ENCODE measurements at places on chromosomes 1 and 21.

GRCh38 chr1:90133133-90133532 is 138.2 kb downstream of the ZNF326 start:
- DNase-seq: no peak

GRCh38 chr1:201305815-201306214 is 22.5 kb downstream of the PKP1 start:
- no peak for DNase-seq

GRCh38 chr1:104238991-104239390 is 489.3 kb downstream of the AMY1C start:
- DNase-seq: no peak

DNA sequence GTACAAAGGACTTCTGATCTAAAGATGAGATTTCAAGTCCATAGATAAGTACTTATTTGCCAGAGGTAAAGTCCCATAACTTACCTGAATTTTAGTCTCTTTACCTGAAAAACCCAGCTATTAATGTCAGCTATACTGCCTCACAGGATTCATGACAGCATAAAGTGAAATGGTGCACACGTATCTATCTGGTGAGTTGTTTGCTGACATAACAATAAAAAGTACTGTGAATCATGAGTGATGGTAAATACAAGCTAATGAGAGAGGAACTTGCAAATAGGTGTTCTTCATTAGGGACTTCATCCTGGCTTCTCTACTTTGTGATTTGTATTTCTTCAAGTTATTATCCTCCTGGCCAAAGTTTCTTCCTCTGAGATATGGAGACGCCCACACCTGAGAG is 225.1 kb upstream of the C8B start:
- no peak for DNase-seq

- DNase-seq: no peak
Observed at GRCh38 chr1:3003039-3003940, 18.0 kb upstream of the ACTRT2 start.

- no peak for DNase-seq
Observed at GRCh38 chr1:56149761-56150160, 429.6 kb downstream of the PLPP3 start.

DNA sequence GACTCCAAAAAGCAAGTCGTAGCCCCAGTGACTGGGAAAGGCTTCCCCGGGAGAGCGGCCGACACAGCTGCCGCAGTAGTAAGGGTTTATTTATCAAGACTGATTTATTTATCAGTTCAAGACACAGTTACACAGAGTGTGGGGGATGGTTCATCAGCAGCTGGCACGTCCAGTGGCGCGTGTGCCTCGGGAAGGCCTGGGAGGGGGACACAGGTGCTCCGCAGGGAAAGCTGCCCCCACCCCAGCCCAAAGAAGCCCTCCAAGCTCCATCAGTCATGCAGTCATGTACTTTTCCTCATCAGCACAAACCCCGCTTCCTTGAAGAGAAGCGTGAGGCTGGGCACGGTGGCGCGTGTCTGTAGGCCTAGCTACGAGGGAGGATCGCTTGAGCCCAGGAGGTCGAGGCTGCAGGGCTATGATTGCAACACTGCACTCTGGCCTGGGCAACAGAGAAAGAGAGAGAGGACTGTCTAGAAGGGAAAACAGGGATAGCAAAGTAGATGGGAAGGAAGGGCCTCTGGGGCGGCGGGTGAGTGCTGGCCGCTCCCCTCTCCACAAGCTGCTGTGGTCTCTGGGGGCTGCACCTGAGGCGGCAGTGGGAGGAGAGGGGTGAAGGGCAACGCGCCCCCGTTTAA is 53.2 kb downstream of the PRKCZ start:
- no peak for DNase-seq

DNA sequence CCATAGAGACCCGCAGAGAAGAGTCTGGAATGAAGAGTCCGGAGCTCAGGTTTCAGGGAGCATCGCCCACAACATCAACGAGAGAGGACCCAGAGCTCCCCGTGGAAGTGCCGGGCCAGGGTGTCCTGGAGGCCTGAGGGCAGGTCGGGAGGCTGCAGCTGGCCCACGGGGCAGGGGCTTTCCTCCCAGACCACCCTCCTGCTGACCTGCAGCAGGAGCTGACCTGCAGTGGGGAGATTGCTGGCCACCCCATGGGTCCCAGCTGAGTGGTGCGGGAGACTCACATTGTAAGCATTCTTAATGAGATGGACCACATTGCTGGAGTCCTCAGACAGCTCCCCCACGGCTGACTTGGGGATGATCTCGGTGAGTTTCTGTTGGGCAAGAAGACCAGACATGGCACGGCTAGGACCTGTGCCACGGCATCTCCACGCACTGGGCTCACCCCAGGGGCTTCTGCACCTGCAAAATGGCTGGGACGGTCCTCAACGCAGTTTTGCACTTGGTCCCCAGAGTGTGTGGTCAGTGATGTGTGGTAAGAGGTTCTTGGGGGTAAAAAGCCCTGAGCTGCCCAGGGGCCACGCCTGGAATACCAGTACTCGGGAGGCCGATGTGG is 21.3 kb upstream of the PTTG1IP start:
- DNase-seq: no peak

DNA sequence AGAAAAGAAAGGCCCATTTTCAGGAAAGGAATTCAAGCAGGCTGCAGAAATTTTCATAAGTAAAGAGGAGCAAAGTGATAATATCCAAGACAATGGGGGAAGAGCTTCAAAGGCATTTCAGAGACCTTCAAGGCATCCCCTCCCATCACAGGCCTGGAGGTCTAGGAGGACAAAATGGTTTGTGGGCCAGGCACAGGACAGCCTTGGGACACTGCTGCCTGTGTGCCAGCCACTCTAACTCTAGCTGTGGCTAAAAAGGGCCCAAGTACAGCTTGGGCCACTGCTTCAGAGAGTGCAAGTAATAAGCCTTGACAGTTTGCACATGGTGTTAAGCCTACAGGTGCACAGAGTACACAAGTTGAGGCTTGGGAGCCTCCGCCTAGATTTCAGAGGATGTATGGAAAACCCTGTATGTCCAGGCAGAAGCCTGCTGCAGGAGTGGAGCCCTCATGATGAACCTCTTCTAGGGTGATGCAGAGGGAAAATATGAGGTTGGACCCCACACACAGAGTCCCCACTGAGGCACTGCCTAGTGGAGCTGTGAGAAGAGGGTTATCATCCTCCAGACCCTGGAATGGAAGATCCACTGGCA is 51.8 kb upstream of the ZSWIM5 start:
- no peak for DNase-seq

DNA sequence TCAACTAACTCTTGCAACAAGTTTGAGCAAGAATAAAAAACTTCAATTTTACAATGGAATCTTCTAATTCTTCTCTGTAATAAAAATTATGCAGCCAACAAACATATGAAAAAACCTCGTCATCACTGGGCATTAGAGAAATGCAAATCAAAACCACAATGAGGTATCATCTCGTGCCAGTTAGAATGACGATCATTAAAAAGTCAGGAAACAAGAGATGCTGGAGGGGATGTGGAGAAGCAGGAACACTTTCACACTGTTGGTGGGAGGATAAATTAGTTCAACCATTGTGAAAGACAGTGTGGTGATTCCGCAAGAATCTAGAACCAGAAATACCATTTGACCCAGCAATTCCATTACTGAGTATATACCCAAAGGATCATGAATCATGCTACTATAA is 327.5 kb upstream of the LYPLAL1 start:
- DNase-seq: no peak

GRCh38 chr1:31503570-31503969 is 72.7 kb upstream of the TINAGL1 start:
- no peak for DNase-seq

DNA sequence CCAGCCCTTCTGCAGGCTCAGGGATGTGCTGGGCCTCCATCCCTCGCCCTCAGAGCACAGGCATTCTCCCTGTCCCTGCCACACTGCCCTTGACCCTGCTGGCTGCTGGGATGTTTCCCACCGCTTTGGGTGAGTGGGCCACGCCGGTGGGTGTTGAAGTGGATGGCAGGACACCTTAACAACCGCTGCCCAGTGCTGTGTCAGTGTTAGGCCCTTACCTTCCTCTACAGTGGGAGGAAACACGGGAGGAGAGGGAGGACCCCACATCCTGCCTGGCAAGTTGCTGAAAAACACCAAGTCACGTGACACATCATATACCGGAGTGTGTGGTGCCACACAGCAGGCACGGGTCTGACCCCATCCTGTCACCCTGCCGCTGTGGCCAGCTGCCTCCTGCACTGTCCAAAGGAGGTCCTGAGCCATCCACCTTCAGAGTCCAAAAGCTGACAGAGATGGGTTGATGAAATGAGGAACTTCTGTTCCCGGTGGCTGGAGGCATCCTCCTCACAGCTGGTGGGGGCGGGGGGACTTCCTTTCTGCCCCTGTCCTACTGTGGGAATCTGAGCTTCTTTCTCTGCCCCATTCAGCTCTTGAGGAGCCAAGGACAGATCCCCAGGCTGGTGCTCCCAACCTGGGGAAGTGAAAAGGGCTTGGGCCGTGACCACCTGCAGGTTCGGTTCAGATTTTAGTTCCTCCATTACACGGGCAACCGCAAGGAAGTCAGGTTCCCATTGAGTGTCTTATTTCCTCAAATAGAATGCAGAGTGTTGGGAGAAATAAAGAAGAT is 3.2 kb upstream of the THEMIS2 start:
- DNase-seq: no peak

GRCh38 chr21:40210251-40210650 is 343.0 kb downstream of the PCP4 start:
- DNase-seq: no peak

DNA sequence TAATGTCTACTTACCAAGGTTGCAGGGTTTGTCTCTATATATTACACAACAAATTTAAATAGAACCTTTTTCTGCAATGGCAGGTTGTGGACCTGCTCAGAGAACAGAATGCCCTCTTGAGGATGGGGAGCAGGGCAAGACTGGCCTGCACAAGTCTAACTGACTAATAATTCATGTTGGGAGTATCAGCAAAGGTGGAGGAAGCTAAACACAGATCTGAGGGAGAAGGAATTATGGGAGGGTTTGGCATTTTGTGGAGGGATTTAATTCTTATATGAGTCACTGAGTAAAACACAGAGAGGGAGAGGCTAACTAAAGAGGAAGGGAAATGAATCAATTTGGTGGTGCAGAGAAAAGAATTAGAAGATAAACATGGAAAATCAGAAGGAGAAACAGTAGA is 40.0 kb downstream of the CLDN17 start:
- DNase-seq: no peak

GRCh38 chr1:24191860-24192259 is 4.8 kb upstream of the IFNLR1 start:
- DNase-seq: no peak

- no peak for DNase-seq
Observed at GRCh38 chr1:115714572-115715141, 53.9 kb downstream of the CASQ2 start.

DNA sequence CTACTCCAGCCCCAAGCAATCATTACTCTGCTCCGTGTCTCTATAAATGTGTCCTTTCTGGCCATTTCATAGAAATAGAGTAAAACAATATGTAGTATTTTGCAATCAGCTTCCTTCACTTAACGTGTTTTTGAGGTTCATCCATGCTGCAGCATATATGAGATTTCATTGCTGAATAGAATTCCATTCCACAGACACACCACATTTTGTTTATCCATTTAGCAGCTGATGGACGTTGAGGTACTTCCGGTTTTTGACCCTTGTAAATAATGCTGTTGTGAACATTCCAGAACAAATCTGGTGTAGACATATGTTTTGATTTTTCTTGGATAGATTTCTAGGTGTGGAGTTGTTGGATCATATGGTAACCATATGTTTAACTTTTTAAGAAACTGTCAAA is 30.7 kb downstream of the ADAM30 start:
- no peak for DNase-seq

- no peak for DNase-seq
Observed at GRCh38 chr21:42107177-42107880, 36.2 kb downstream of the UMODL1 start.

DNA sequence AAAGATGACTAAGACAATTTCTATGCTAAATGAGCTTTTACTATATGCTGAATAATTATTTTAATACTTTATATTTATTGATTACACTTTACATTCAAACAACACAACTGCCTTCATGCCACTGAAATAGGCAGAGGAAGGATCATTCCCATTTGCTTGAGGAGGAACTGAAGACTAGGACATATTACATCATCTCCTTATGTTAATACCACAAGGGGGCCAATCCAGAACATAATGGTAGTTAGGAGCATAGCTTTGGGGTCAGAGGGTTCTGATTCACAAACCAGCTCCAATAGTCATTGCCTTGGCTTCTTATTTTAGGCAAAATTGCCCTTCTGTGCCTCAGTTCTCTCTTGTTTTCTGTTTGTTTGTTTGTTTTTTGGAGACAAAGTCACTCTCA is 306.5 kb downstream of the KCNH1 start:
- no peak for DNase-seq

DNA sequence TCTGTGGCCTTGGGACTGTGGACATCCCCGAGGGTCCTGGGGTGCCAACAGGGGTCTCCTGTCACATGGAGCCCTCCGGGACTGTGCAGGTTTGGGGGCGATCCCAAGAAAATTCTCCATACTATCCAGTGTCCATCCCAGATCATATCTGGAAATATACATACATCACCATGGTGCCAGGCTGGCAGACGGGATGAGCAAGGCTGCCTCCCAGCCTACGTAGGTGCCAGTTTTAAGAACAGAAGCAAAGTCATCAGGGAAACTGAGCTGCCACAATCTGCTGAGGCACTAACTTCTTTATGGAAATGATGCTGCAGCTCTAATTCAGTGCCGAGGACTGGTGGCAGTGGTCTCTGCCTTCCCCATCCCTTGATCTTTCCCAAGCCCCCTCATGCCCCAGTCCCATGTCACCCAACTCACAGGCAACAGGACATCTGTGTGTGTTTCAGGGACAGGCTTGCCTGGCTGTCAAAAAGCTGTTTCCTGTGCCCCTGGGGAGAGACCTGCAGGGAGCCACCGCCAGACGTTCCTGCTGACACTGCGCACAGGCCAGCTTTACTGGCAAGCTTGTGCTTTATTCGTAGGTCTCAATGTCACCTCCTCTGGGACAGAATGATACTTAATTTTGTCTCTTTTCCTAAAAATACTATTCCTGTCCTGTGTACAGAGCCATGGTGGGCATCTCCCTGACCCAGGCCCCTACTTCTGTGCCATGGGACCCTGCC is 15.5 kb downstream of the TEX35 start:
- DNase-seq: no peak

DNA sequence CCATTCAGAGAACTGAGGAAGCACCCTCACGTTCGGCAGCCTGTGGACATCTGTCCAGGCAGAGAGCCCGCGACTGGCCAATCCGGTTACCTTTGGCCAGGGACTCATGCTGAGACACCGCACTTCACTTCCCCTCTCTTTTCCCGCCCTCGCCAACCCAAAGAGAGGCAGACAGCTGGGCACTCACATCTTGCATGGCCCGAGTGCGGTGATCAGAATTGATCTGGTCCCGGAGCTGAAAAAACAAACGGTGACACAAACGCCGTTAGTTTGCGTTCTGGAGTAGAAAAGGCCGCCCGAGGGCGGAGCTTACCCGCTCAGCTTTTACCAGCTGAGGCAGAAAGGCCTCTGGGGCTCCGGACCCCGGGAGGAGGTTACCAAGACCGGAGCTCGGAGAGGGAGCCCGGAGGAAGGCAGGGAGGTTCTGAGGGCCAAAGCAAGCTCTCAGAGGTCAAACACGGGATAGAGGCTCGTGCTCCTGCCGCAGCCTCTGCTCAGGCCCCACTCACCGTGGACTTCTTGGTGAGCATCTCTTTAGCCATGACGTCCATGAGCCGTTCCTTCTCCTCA is 376 bp downstream of the SF3A3 start:
- no peak for DNase-seq

All from forelimb muscle (tissue), 1 donor.